ENCODE measurements at places on chromosomes 1 and 21.
A peak's percentile ranks its signal among the peaks of the same experiment; 100 is the strongest.

- no peak for DNase-seq
Observed at GRCh38 chr1:125087691-125088090, 3902.9 kb downstream of the SRGAP2C start.

- DNase-seq: peak; percentile 18
Observed at GRCh38 chr21:28871388-28872010, 121.2 kb downstream of the LTN1 start.

- DNase-seq: peak; percentile 65
Observed at GRCh38 chr1:20151906-20152598, 12.9 kb downstream of the PLA2G2F start.

- DNase-seq: no peak
Observed at GRCh38 chr1:110408488-110408887, 994 bp upstream of the LAMTOR5 start.

DNA sequence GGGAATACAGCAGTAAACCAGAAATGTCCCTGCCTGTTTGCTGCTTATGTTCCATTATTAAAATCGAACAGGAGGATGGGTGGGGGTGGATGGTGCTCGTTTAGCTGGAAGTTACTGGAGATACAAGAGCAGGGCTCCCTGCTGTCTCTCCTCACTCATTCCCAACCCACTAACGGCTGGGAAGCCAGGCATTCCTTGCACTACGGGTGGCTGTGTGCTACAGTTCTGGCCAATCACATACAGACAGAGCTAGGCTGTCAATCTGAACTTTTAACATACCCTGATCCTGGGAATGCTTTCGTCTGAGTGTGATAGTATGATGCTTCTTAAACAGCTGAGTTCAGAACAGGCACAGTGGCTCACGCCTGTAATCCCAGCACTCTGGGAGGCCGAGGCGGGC is 7.0 kb downstream of the SIPA1L2 start:
- DNase-seq: peak; percentile 46

DNA sequence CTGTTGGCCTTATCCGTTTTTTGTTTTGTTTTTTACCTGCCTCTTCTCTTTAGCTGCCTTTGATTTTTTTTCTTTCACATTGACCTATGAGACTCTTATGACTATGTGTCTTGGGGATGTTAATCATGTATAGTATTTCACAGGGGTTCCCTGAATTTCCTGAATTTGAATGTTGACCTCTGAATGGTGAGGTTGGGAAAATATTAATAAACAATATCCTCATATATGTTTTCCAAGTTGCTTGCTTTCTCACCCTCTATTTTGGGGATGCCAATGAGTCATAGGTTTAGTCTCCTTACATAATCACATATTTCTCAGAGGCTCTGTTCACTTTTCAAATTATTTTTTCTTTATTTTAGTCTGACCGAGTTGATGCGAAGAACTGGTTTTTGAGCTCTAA is 29.6 kb downstream of the GBP5 start:
- no peak for DNase-seq

DNA sequence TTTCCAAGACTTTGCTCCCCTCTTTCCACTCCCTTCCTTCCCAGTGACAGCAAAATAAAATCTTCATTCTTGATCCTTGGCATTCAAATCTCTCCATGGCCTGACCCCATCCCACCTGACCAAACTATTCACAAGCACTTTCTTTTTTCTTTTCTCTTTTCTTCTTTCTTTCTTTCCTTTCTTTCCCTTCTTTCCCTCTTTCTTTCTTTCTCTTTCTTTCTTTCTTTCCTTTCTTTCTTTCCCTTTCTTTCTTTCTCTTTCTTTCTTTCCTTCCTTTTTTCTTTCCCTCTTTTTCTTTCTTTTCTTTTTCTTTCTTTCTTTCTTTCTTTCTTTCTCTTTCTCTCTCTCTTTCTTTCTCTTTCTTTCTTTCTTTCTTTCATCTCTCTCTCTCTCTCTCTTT is 207.1 kb downstream of the ADGRL2 start:
- no peak for DNase-seq

GRCh38 chr1:24998563-24999245 is 68.6 kb upstream of the RUNX3 start:
- no peak for DNase-seq

DNA sequence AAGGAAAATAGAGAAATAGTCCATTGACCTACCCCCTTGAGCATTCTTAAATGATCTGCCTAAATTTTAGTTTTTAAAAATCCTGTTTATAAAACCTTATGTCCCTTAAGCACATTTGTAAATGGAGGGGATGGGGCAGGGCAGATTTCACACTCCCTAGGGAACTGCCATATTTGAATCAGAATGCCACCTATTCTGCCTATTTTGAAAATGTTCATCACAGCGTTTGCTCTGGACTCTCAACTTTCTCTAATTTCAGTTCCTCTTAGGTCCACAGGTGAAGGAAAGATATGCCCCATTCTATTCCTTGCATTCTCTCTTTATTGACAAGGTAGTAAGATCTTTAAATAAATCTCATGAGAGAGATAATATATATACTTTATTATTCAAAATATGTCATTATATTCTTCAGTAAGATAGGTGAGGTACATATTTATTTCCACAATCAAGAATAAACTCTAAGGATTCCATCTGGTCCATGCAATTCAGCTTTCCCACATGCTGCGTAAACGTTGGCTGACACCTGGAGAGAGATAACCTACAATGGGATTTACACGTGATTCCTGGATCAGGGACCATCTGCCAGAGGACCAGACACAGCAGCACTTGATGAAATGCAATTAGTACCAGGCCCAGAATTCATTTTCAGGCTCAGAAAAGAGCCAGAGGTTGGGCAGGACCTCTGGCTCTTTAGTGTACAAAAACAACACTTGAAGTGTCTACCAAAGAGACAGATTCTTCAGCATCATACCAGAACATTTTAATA is 1.2 kb upstream of the LPGAT1 start:
- DNase-seq: no peak

GRCh38 chr1:13582713-13583443 is 754 bp upstream of the PDPN start:
- no peak for DNase-seq

DNA sequence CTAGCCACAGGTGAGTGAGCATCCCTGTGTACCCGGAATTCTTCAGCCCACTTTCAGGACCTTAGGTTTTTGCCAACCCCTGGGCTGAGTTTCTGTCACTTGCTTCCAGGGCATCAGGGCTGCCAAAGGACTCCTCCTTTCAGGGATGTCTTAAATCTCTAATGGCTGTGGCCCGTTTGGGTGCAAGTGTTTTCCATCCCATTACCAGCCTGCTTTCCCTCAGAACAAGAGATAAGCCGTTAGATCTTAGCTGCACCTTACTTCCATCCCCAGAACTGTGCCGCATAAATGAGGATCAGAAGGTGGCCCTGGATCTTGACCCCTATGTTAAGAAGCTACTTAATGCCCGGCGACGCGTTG is 652 bp downstream of the SNAPIN start:
- no peak for DNase-seq

DNA sequence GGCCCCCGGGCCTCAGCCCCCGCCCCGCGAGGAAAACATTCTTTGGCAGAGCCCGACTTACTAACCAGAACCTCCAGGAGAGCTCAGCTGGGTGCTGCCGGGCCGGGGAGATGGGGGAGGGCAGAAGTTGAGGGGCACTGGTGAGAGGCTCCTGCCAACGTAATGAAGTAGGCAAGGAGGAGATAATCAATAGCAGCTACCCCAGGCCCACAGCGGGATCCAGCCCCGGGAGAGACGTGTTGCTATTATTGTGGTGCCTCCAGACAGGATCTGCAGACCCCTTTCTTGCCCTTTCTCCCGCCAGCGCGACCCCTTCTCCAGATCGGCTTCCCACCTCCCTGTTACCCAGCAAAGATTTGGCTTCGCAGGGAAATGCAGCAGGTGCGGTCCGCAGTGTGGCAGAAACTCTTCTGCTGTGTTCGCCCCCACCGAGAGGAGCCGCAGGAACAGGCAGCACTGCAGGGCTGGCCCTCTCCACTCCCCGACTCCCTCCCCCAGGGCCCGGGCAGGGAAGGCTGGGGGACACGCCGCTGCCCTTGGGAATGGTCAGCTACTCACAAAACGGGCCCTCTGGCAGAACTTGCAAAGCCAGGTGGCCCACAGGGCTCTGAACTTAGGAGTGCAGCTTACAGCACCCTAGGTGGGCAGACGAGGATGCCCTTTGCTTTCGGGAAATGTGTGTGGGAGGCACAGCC is 1.5 kb upstream of the KCNA2 start:
- DNase-seq: no peak

GRCh38 chr1:201317551-201317950 is 34.2 kb downstream of the PKP1 start:
- no peak for DNase-seq

GRCh38 chr1:40197656-40198055 is 36.5 kb downstream of the RLF start:
- DNase-seq: no peak

DNA sequence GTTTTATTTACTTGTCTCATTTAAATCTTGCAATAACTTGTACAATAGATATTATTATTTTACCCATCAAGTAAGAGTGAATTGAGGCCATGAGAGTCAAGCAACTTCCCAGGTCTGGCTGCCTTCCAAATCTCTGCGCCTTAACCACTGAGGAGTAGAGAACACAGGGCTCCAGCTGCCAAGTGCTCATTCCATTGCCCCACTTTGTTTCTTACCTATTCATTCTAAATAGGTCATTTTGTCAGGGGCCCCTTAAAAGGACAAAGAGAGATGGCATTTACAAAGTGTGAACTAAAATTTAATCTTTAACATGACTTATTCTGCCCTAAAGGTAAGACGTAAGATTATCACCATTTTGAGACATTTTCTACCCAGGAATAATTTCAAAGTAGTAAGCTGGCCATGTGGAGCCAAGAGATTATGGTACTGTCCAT is 3.5 kb downstream of the PPP1R15B start:
- peak; percentile 83 for DNase-seq

DNA sequence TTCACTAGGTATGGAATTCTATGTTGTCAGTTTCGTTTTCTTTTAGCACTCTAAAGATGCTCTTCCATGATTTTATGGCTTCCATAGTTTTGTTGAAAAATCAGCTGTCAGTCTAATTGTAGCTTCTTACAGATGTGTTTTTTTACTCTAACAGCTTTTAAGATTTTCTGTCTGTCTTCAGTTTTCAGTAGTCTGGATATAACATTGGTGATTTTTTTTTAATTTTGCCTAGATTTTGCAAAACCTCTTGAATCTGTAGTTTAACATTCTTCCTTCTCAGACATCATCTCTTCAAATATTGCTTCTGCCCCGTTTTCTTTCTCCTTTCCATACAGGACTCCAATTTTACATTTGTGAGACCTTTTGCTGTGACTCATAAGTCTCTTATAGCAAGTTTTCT is 17.9 kb upstream of the DYRK1A start:
- DNase-seq: no peak

- no peak for DNase-seq
Observed at GRCh38 chr21:45532826-45533360, 9.3 kb downstream of the SLC19A1 start.

DNA sequence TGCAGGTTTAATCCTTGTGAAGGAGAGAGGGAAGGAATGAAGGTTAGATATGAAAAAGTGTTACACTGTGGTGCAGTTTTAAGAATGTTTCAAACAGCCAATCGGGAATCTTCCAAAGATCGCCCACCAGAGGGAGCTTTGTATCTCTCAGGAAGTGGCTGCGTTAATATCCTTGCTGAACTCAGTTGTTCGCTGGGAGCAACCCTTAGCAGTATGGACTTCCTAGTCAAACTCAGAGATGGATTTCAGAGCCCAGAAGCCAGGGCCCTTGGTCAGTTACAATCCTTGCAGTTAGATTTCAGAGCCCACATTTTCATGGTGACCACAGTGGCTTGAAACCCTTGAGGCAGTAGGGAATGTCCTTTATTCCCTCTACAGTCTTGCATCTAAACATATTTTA is 136.2 kb downstream of the NTNG1 start:
- peak; percentile 72 for DNase-seq

DNA sequence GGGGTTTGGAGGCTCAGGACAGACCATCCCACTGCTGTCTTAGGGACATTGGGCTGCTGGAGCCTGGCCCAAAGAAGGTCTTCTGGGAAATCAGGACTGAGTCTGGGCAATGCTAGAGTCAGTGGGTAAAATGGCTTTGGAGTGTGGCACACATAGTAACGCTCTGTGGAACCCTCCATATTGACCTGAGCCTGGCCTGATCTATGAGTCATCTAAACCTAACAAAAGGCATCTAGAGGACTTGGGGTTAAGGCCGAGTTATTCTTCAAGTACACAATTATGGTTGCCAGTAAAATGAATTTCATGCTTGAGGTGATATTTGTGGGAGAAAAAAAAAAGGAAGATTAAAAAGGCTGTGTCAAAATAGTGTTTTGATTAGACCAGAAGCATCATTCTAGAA is 77.7 kb downstream of the ST6GALNAC5 start:
- peak; percentile 19 for DNase-seq

DNA sequence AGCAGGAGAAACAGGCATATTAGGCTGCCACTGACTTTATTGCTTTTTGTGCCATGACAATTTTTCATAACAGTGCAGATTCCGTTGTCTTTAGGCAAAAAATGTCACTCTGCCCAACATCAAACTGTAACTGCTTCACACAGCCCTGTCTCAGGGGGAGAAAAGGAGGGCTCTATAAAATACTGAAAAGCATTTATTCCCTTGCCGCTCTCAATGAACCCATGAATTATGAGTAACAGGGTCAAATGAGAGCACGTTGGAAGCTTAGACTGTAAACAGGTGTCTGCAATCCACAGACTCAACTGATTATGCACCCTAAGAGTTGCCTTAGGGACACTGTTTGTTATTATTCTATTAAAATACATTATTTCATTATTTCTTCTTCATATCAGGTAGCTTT is 292.1 kb upstream of the FMN2 start:
- no peak for DNase-seq

DNA sequence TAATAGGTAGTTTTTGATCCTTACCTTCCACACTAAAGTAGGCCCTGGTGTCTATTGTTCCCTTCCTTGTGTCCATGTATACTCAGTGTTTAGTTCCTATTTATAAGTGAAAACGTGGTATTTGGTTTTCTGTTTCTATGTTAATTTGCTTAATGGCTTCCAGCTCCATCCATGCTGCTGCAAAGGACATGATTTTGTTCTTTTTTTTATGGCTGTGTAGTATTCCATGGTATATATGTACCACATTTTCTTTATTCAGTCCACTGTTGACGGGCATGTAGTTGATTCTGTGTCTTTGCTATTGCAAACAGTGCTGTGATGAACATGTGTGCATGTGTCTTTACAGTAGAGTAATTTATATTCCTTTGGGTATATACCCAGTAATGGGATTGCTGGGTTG is 20.8 kb downstream of the PRCC start:
- no peak for DNase-seq

GRCh38 chr21:46182548-46183336 is 1.5 kb downstream of the SPATC1L start:
- no peak for DNase-seq

GRCh38 chr1:42746436-42747105 is 6.5 kb upstream of the CLDN19 start:
- no peak for DNase-seq

- DNase-seq: no peak
Observed at GRCh38 chr1:18794561-18794960, 64.9 kb downstream of the TAS1R2 start.

DNA sequence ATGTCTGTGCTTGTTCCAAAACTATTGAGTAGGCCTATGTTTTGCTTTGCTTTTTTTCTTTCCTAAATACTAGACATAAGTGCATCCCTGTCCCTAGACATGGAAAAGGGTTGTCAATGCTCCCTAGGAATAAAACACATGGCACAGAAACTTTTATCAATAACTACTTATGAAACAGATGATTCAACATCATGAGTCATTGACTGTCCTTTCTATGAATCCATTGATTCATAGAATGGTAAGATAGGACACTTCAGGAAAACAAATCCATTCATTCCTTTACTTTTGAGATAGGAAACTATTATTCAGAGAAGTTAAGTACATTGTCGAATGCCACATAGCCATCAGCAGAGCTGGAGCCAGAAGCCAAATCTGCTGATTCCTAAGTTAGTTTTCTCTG is 147.5 kb downstream of the TSEN15 start:
- DNase-seq: no peak

- DNase-seq: no peak
Observed at GRCh38 chr21:45207839-45208626, 79.7 kb downstream of the POFUT2 start.
